ENCODE measurements at places on chromosomes 1 and 21.

GRCh38 chr1:220991506-220991905, 112.3 kb downstream of the HLX start:
- DNase-seq = no peak

GRCh38 chr1:112527266-112528010, 18.7 kb downstream of the WNT2B start:
- no peak for DNase-seq

DNA sequence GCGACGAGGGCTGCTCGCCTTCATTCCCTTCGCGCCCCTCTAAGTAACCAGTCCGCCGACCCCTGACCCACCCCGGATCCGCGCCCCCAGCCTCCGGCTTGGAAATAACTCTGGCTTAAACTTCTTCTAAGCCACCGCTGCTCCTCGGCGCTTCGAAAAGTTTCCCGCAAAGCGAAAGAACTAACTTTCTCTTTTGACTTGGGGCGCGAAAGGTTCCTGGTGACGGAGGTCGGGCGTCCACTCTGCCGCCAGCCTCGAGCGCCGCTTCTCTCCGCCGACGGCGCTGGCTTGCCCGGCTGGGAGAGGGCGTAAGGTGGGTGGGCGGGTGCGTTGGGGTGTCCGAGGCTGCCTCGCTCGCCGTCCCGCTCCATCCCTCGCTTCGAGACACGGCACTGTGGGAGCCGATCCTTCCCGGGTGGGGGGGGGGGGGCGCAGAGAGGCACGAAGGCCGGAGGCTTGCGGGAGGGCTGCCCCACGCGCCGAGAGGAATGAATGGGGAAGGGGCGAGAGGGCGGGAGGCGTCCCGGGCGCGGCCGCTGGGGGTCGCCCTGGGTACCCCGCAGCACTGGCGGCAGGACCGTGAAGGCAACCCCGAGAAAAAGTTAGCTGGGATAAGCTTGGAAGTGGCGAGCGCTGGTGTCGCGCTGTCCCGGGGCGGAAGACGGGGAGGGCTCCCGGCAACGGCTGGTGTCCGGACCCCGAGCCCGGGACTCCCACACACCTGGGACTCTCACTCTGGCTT, 569 bp downstream of the ATF3 start:
- DNase-seq = peak; percentile 62

- no peak for DNase-seq
Measured at GRCh38 chr1:207954104-207954503, 43.2 kb upstream of the CD34 start.

- no peak for DNase-seq
Measured at GRCh38 chr1:222923506-222923905, 108.7 kb downstream of the DISP1 start.

GRCh38 chr1:3097231-3097630, 28.2 kb downstream of the PRDM16 start:
- no peak for DNase-seq

DNA sequence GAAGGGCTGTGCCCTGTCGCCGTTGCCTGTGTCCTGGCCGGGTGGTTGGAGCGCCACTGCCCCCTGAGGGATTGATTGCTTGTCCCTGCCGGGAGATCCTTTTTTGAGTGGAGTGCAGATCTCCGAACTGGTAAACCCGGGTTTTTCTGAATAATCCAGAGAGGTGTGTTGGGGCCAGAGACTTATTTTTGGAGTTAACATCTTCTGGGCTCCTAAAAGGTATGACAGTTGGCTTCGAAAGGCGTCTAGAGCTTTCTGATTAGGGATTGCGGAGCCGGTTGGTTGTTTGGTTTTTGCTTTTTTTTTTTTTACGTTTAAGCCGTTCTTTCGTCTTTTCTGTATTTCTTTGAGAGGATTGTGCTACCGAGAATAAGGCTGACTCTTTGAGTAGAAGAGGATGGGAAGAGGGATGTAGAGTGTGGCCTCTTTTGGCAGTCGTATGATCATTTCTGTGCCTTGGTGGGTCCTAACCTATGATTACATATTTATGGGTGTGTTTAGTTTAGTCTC, 756 bp downstream of the RLF start:
- DNase-seq = no peak

DNA sequence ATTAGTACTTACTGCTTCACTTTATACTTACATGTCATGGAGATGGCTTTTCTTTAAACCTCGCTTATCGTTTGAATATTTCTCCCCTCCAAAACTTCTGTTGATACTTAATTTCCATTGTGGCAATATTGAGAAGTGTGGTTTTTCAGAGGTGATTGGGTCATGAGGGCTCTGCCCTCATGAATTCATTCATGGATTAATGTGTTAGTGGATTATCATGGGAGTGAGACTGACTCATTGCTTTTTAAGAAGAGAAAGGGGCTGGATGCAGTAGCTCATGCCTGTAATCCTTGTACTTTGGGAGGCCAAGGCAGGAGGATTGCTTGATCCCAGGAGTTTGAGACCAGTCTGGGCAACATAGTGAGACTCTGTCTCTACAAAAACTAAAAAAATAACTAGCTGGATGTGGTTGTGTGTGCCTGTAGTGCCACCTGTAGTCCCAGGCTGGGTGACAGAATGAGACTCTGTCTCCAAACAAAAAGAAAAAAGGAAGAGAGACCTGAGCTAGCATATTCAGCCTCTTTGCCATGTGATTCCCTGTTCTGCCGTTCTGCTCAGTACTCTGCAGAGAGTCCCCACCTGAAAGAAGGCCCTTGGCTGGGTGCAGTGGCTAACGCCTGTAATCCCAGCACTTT, 30.2 kb downstream of the RABGAP1L start:
- DNase-seq = no peak

DNA sequence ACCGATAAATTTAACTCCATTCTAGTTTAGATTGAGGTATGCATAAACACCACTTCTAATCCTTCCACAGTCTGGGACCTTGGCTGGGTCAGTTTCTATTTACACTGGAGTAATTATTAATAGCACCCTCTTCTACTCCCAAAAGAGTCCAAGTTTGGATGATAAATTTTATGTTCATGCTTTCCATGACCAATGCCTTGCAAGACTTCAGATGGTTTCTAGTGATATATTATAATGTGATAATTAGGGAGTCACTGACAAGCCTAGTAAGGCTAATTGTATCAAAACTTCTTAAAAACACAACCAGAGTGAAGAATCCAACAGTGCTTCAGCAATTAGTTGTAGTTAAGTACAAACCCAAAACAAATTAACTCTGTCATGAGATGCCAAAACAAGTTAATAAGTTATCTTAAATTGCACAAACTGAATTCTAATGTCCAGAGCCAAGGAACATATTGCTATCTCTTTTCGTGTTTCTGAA, 489.6 kb downstream of the TTLL7 start:
- no peak for DNase-seq

GRCh38 chr1:247552231-247552630, 3.3 kb downstream of the GCSAML start:
- no peak for DNase-seq

DNA sequence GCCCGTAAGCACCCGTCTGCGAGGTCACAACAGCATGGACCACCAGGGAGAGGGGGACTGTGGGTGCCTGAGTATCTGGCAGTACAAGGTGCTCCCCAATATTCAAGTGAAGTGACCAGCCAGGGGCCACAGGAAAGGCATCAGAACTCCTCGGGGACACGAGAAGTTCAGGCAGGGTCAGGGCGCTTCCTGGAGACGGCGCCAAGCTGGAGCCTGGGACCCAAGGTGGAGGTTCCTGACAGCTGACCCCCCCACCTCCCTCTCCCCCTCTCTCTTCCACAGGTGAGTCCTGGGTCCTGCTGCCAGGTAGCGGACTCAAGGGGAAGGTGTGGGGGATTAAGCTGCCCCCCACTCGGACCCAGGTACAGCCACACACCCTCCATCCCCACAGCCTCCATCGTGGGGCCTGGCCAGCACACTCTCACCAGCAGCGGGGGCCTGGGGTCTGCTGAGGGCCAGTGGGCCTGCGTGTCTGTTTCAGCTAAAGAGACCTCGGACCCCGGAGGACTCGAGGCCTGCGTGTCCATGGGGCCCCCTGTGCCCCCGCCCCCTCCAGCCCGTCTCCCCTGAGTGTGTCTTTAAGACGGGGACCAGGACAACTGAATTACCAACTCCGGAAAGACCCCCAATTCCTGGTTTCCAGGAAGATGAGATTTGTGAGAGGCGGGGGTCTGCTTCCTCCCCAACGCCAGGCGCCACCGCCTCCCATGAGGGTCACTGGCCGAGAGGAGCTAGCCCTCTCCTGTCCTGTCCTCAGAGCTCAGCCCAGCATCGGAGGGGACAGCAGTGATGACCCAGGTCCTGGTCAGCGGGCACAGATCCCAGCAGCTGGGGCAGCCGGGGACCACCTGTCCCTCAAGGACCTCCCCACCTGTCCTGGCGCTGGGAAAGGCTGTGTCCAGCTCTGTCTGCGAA, 6.2 kb downstream of the TNFRSF18 start:
- peak; percentile 20 for DNase-seq

Measured in right cardiac atrium (tissue), 5 donors.